CD4-positive, alpha-beta T cell treated with Interleukin-17A for 4 hours (primary cell): ENCODE measurements at places on chromosomes 7 and 10.

GRCh38 chr7:131629217-131629882 is 72.9 kb upstream of the PODXL start:
- no peak for DNase-seq

- DNase-seq = no peak
These were observed 539 bp downstream of the PTCD1 start for GRCh38 chr7:99437946-99438572.

DNA sequence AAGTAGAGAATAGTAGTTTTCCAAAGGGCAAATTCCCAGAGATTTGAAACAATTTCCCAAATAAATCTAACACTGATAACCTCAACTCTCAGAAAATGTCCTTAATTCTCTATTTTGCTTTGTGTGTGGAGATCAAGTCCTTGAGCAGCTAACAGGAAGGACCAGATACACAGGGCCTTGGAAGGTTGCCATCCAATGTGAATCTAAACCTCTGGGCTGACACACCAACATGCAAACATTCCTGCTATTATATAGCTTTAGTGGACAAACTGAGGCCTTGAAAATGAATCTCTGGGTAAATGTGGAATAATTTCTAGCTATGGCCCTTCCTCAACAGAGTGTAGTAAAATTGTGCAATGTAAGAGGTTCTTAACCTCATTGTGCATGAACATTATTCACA is 44.1 kb upstream of the PARD3 start:
- no peak for DNase-seq

- no peak for DNase-seq
These were observed 81.0 kb upstream of the GNA12 start for GRCh38 chr7:2924866-2925840.

- DNase-seq = no peak
These were observed 735.3 kb downstream of the MAGI2 start for GRCh38 chr7:78718212-78718611.

GRCh38 chr7:64706625-64707292 is 40.8 kb downstream of the ZNF107 start:
- no peak for DNase-seq
